ENCODE measurements at places on chromosomes 11 and 22.

GRCh38 chr11:134312223-134312622 lies 19.6 kb upstream of the GLB1L2 start:
- no peak for DNase-seq

DNA sequence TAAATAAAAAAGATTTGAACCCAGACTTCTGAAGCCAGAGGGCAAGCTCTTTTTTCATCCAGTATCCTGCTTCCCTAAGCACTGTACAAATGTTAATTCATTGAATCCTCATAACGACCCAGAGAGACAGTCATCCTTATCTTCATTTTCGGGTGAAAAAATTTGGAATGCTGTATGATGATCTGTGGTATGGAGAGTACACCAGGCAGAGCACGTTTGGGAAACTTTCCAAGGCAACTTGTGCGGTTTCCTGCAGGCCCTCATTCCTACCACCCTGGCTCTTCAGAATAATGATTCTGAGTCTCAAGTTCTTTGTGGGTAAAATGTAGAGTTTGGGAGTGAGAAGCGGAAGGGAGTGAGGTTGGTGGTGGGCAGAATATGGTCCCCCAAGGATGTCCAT lies 177.9 kb upstream of the CADM1 start:
- no peak for DNase-seq

DNA sequence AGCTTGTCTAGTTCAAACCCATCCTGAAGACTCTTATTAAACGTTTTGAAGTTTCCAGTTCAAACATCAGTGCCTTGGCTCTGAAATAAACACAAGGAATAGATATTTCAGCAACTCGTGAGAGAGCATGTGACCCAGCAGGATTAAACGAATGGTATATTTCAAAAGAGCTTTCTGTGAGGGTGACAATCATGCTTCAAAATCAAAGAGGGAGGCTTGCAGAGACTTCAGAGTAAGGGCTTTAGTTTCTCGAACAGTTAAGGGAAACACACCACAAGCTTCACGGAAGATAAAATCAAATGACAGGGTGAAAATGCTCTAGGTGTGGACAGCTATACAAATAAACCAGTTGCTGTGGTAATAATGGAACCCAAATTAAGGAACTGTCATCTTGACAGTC lies 1.4 kb downstream of the HPS4 start:
- no peak for DNase-seq

DNA sequence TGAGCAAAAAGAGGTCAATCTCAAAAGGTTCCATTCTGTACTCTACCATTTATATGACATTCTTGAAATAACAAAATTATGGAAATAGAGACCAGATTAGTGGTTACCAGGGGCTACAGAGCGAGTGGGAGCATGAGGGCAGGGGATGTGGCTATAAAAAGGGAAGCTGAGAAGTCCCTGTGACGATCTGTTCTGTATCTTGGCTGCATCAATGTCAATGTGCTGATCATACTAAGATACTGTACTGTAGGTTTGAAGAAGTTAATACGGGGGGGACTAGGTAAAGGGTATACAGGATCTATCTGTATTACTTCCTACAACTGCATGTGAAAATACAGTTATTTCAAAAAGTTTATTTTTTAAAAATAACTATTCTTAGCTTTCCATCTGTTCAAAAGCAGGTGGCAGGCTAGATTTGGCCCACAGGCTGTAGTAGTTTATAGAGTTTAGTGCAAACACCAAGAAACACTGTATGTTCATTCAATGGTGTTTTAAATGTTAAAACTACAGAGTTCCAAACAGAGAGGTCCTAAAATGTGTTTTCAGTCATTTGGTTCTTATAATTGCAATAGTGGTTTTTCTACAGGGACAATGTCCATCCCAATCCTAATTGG lies 78.2 kb downstream of the SMCO4 start:
- no peak for DNase-seq

Measured in AML-193 (cell line).